Adipocyte (in vitro differentiated cells): ENCODE measurements at places on chromosomes 7 and 10.
A peak's percentile ranks its signal among the peaks of the same experiment; 100 is the strongest.

GRCh38 chr7:139799586-139799985 lies 21.8 kb upstream of the HIPK2 start:
- DNase-seq: peak; percentile 24

- DNase-seq: no peak
These were observed 17.1 kb downstream of the BMPR1A start for GRCh38 chr10:86773498-86773897.

GRCh38 chr7:137935884-137936508 lies 65.9 kb downstream of the CREB3L2 start:
- DNase-seq: no peak

DNA sequence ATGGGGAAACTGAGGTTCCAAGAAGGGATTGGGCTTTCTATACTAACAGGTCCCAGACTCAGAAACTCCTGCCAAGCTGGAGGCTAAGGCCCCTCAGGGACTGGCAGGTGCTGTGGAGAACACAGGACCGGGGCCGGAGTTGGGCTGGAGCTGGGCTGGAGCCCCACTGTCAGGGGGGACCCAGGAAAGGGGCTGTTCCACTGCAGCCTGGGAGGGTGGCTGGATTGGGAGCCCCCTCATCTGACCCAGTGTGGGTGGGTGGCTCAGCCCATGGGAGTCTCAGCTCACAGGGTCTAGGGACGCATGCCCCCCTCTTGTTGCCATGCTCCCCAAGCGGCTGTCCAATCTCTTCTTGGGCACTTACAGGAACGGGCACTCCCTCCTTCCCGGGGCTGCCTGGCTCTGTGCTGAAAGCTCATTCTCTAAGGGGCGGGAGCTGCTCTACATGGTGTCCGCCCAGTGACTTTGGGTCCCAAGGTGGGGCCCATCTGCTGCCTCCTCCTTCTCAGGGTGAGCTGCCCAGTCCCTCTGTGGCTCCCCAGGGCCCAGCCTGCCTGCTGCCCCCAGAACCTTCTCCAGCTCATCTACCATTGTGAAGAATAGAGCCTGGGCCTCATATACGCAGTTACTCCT lies 126.5 kb downstream of the MYL10 start:
- DNase-seq: no peak

- DNase-seq: peak; percentile 87
These were observed 1214.1 kb downstream of the SORCS1 start for GRCh38 chr10:105950410-105950809.

GRCh38 chr7:74454021-74454924 lies 567 bp downstream of the GTF2IRD1 start:
- DNase-seq: peak; percentile 46

DNA sequence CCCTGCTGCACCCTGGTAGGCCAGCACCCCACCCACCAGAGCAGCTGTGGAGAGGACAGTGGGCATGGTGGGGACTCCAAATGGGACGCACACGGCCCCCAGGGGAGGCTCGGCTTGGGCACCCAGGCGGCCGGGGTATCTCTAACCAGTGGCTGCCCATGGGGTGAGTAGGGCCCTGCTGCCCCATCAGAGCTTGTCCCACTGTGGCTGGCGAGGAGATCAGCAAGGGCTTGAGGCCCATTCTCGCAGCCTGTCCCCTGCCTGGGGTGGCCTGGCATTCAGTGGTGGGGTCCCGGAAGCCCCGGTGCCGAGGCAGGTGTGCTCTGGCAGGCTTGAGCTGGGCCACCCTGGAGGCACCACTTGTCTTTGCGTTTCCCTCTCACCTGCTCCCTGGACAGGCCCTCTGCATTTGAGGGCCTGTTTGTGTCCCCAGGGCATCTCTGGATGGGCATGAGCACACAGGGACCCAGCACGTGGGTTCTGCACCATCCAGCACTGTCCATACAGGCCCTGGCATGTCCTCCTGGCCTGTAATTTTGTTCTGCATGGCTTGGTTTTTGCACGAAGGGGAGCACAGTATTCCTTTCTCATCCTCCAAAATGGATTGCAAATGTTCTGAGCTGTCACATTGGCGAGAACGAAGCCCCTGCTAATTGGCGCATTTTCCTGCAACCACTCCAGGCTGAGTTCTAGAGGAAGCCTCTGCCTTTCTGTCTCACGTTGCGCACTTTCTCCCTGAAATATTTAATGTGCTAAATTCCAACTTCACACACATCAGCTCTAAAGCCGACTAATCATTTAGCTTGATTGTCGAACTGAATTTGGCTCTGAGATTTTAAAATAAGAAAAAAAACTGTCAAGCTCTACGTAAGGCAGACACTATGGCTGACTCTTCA lies 27.2 kb downstream of the PWWP2B start:
- DNase-seq: no peak

DNA sequence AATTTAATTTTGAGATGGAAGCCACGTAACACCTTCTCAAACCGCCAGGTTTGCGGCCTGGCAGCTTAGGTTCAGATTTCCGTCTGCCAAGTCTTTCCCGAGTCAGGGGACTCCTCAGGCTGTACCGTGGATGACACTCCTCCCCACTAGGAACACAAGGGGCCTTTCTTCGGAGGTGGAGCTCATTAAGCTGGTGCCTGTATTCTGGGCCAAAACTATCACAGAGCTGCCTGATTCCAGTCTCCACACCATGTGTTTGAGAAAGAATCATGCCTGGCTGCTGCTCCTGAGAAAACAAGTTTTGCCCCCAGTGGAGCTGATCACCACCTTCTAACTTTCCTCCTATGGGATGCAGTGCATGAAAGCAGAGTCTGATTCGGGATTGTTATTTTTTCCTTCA lies 44.8 kb downstream of the TMEM209 start:
- DNase-seq: no peak

- no peak for DNase-seq
These were observed 205.2 kb downstream of the PRPF18 start for GRCh38 chr10:13792006-13792405.

GRCh38 chr10:76466836-76467503 lies 1035.5 kb downstream of the LRMDA start:
- DNase-seq: no peak

- DNase-seq: peak; percentile 13
These were observed 1.2 kb downstream of the LUC7L2 start for GRCh38 chr7:139360948-139361307.

DNA sequence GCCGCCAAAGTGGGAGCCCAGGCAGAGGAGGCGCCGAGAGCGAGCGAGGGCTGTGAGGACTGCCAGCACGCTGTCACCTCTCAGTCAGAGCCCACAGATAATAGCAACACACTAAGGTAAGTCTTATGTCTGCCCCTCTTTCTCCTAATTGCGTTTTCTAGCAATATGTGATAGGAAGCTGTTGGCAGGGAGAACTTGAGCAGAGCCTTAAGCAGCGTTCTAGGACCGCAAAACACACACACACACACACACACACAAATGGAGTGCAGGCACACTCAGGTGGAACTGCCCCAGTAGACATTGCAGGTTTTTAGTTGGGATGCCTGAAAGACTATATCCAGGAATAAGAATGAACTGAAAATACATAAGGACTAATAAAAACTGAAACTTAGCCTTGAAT lies 1188.5 kb downstream of the NXPH1 start:
- DNase-seq: no peak

GRCh38 chr10:49005270-49005669 lies 65.6 kb upstream of the LRRC18 start:
- DNase-seq: no peak

DNA sequence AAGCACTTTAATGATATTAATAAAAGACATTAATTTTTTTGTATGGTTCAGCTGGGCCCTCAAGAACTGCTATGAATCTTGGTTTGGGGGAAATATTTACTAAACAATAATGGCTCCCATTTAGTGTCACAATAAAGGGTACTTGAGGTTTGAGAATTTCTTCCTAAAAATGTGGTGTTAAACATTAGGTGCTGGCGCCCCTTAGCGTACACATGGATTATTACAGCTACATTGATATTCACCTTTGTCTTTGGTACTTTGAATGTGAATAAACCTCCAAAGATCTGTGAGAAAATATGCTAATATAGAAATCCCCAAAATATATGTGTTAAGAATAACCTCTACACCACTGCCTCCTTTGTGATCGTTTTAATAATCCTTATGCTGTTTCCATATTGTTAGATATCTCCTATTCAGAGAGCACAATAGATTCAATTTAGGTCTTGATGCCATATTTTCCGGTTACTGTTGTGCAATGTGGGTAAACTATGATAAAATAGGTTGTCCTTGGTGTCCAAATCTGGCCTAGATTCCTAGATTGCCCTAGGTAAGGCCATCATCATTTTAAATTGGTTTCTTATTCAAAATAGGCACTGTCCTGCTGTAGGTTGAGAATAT lies 161.8 kb upstream of the CACNA2D1 start:
- peak; percentile 73 for DNase-seq

- DNase-seq: no peak
These were observed 124.6 kb downstream of the PARD3 start for GRCh38 chr10:34690383-34691049.

- DNase-seq: peak; percentile 67
These were observed 10.7 kb upstream of the SLIT1 start for GRCh38 chr10:97196223-97197029.

- peak; percentile 74 for DNase-seq
These were observed 9.1 kb upstream of the ASIC3 start for GRCh38 chr7:151038951-151039849.

GRCh38 chr10:12448729-12449391 lies 99.5 kb downstream of the CAMK1D start:
- peak; percentile 94 for DNase-seq

- no peak for DNase-seq
These were observed 335.1 kb downstream of the DPP6 start for GRCh38 chr7:154387252-154387651.

DNA sequence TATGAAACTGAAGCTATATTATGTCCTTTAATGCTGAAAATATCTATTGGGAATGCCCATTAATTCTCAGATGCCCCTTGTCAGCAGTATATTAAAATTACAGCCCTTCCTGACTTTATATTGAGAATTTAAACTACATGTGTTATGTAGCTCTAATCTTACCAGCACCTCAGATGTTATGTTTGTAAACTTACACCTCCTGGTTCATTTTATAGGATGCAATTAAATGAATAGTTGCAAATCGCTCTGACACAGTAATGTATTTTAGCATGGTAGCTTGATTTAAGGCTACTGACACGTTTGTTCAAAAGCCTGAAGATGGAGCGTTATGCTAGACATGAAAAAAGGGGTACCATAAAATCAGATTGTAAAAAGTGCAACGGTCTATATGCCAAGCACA lies 35.0 kb upstream of the MET start:
- DNase-seq: no peak

- no peak for DNase-seq
These were observed 240.7 kb downstream of the ANK3 start for GRCh38 chr10:60149003-60149402.

- DNase-seq: peak; percentile 65
These were observed 417.1 kb downstream of the SUGCT start for GRCh38 chr7:40551685-40552576.

DNA sequence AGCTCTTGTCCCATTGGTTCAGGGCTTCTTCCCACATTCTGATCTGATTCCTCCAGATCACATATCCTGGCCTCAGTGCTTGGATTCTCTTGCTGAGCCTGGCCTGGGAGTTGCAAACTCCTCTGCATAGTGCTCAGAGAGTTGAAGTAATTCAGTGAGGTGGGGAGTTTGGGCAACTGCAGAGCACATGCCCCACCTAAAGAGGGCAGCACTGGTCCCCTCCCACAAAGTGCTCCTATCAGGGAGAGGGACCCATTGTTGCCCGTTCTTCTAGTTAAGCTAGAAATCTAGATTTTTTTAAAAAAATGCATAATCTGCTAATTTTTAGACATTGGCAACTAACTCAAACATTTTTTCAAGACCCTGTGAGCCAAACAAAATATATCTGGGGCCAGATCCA lies 45.1 kb downstream of the CHN2 start:
- DNase-seq: no peak

GRCh38 chr10:59750155-59750945 lies 2.9 kb downstream of the MRLN start:
- no peak for DNase-seq

GRCh38 chr10:130470286-130470685 lies 334.1 kb downstream of the GLRX3 start:
- DNase-seq: no peak

DNA sequence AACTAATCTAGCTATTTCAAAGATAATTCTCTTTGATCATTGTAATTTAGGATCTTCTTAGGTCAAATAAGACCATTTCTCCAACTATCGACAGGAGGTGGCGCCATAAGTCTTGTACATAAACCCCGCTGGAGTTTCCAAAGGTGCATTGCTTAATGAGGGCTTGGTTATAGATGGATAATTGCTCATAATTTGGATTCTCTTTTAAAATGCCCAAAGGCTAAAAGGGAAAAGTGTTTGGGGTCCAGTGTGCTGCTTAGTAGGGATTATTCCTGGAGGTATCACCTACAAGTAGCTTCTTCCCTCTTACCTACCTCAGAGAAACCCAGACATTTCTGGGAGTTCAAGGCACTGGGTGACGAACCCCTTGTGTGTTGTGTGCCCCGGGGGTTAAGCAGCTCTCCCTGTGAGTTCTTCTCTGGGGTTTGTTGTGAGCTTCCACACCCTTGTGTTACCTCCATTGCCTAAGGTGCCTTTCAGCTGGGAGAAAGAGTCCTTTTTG lies 75.2 kb downstream of the PAXIP1 start:
- DNase-seq: peak; percentile 96

DNA sequence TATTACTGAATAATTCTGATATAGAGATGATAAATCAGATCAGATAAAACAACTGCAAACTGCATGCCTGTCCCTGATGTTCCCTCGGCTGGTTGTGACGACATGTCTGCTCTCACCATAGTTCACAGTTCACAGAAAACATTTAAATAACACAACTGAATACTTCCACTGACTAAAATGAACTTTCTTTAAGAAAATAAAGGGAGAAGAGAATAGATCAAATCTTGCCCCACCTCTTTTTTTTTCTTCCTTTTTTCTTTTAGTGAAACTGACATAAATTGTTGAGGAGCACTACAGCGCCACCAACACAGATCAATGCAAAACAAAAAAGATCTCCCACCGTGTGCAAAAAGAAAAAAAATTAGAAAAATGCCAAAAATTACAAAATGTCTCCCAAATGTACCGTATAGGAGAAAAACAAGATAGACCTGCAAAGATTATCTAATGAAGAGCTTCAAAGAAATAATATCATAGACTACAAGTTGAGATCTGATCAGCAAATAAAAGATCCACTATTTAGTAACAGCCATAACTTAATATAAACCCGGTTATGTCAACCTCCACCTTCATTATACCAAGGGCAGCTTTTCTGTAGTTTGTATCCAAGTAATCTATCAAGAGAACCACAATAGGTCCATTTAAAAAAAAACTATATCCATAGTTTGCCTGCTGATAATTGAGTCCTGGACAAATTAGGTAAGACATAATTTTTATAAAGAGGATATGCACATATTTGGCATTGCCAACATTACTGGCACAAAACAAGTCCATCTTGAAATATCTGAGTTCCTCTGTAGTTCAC lies 30.7 kb upstream of the EPC1 start:
- DNase-seq: peak; percentile 74

- DNase-seq: no peak
These were observed 33.5 kb upstream of the CCDC7 start for GRCh38 chr10:32412499-32412853.

DNA sequence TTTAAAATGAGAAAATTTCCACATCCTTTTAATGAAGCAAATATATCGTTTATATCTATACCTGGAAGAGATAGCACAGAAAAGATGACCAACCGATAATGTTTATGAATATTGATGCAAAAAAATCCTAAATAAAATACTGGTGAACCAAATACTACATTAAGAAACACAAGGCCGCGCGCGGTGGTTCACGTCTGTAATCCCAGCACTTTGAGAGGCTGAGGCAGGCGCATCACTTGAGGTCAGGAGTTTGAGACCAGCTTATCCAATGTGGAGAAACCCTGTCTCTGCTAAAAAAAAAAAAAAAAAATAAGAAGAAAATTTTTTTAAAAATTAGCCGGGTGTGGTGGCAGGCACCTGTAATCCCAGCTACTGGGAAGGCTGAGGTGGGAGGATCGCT lies 25.8 kb downstream of the SHH start:
- no peak for DNase-seq
